ENCODE measurements at places on chromosomes 2 and 18.

- no peak for DNase-seq
These were observed 213.3 kb downstream of the SH3BP4 start for GRCh38 chr2:235165136-235165535.

- no peak for DNase-seq
These were observed 58.4 kb downstream of the LRATD1 start for GRCh38 chr2:14690926-14691325.

- DNase-seq = peak; percentile 50
These were observed 19.8 kb downstream of the MYL12B start for GRCh38 chr18:3281456-3282400.

GRCh38 chr2:46299365-46300263, 2.4 kb downstream of the EPAS1 start:
- DNase-seq = peak; percentile 66

GRCh38 chr2:23954325-23955014, 14.2 kb downstream of the UBXN2A start:
- DNase-seq = no peak

DNA sequence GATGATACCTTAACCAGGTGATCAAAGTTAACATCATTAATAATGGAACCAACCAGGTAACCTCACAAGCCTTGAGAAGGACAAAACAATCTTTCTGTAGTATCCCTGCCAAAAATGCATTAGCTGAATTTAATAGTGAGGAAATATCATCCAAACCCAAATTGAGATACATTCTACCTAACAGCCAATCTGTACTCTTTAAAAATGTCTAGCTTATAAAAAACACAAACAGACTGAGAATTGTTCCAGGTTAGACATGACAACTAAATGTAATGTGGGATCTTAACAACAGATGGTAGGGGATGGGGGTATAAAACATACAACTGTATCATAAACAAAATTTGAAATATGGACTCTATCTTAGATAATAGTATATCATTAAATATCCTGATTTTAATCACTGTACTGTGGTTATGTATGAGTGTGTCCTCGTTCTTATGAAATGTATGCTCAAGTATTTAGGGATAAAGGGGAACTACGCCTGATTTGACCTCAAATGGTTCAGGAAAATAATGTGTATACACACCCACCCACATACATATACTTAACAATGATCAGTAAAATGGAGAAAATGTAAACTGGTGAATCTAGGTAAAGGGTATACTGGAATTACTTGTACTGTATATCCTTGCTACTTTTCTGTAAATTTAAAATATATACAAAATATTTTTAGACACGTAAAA, 1.7 kb downstream of the FANCL start:
- no peak for DNase-seq

- DNase-seq = no peak
These were observed 38.0 kb downstream of the CMPK2 start for GRCh38 chr2:6827566-6828298.

- no peak for DNase-seq
These were observed 5.7 kb downstream of the TCF4 start for GRCh38 chr18:55582325-55582724.

GRCh38 chr2:233817995-233818638, 36.2 kb downstream of the HJURP start:
- DNase-seq = no peak

GRCh38 chr2:173741759-173742158, 223.4 kb downstream of the SP3 start:
- DNase-seq = no peak

DNA sequence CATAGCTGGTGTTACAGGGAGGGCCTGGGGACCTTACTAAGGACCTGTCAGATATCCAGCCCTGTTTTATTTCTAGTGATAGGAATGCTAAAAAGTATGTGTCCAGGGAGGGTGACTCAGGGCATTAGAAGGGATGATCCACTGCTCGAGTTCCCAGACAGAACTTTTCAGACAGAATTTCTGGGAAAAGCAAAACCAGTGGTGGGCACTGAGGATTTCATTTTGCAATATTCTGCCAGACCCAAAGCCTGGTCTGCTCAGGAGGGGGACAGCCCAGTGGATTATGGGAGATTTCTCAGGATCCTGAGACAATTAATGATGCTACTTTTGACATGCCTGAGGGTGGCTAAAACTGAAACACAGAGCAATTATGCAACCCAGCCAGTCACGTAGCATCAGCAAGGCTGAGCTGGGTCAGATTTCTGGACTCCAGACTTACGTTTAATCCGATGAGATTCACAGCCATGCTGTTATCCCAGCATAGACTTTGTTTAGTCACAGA, 4.7 kb upstream of the KCNE4 start:
- DNase-seq = no peak

- DNase-seq = no peak
These were observed 141.1 kb downstream of the KLHL29 start for GRCh38 chr2:23526114-23526513.

DNA sequence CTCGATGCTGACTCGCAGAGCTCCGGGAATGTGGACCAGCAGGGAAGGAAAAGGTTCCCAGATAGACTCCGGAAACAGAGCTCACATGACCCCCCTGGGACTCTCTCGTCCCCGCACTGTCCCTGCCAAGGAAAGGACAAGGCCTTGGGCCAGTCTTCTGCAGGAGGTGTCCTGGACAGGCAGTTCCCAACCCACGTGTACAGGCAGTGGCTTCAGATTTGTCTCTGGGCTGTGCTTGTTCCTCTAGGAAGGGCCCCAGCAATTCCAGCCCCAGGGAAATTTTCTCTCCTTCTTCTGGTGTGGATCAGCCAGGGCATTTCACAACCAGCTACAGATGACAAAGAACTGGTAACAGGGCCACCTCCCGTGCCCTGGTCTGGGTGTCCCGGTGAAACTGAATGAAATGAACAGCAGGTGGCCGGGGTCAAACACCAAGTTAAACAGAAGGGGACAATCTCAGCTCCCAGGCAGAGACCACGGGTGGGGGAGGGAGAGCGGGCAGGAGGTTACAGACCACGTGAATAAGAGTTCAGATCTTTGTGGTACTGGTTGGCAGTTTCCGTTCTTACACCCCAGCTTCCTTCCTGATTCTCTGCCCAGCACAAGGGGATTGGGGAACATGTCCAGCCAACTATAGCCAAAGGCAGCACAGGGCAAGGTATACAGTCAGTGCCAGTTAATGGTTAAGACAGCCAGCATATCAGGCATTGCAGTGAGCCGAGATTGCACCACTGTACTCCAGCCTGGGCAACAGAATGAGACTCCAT, 52.2 kb upstream of the CAB39 start:
- DNase-seq = no peak

DNA sequence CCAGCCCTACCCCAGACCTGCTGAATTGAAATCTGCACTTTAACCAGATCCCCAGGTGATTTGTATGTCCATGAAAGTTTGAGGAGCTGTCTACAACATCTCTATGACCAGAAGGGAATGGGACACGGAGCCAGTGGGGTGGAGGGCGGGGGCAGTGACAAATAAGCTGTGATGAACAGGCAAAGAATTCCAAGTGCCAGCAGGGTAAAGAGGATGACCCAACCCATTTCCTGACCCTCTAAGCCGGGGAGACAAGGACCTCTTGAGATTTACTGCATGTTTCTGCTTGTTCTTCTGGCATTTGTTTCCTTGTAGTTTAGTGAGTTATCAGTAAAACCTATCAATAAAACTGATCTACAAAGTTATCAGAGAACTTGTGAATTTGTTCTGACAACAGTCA, 8.7 kb downstream of the TET3 start:
- no peak for DNase-seq

- no peak for DNase-seq
These were observed 6.5 kb downstream of the ERBB4 start for GRCh38 chr2:212532087-212532486.

DNA sequence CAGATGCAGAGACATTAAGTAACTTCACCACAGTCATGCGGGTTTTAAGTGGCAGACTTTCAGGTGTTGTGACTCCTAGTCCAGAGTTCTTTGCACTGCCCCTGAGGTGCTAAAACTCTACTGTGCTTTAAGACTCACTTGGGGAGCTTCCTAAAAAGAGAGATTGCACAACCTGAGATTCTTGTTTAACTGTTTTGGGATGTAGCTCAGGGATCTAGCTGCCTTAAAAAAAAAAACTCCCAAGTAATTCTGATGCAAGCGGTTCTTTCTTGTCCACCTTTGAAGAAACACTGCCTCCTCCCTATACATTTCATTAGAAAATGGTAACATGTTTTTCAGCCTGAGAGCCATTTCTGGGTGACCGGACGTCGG, 13.0 kb downstream of the IL37 start:
- DNase-seq = no peak

GRCh38 chr18:74066018-74066417, 81.6 kb downstream of the FBXO15 start:
- DNase-seq = no peak

DNA sequence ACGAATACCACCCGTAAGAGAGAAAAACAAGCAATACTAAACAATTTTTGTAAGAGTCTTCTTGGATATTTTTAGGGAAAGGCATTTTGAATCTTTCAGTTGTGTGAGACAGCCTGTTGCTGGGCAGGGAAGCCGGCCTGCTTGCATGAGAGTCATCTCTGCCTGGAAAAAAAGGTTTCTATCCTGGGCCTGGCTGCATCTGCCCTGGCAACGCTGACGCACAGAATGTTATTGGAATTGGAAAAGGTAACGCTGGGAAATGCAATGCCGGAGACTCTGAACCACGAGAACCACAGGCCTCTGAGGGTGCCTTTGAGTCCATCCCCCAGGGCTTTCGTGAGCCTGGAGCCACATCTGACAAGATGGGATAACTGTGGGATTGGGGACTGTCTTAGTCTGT, 17.9 kb upstream of the NPAS2 start:
- DNase-seq = no peak

DNA sequence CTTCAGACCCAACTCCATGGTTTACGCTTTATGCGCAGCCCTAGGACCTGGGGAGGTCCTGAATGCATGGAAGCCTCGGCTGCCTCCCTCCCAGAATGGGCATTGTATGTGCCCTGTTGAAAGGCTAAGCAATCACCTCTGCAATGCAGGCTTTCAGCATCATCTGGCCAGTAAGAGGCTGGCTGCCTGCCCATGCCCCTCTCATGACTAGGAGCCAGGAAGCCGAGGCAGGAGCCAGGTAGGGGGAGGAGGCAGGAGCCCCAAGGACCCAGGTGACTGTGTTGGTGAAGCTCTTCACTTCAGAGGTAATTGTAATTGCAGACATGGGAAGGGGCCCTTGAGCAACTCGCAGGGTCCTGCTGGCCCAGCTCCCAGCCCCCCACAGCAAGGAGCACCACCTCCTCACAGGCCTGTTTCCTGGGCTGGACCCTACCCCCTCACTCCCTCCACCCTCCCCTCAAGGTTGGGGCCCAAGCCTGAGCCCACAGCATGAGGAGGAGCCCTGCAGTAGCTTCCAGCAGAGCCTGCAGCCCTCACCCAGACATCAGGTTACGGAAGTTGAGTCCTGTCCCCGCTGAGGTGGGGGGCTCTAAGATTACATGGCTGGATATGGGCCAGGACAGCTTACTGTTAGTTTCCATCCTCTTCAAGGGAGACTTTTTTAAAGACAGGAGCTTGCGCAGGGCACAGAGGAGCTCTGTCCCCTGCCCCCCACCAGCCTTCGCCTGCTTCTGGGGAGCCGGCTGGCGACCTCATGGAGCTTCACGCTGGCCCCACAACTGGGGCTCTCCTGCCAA, 21.9 kb downstream of the CRACDL start:
- DNase-seq = no peak

DNA sequence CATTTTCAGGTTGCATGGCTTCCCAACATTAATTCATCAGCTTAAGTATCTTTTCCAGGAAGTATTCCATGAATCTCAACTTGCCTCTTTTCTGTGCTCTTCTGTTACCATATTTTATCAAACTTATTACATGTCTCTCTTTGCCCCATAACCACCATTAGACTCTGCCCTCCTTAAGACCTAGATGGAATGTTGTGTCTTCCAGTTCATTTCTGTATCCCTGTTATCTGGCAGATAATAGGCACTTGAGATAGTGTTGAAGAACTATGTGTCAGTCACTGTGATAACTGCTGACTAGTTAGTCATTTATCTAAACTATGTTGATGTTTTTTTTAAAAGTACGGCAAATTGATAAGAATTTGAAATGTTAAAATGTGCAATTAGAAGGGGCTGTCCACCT, 41.8 kb downstream of the GLS start:
- no peak for DNase-seq

DNA sequence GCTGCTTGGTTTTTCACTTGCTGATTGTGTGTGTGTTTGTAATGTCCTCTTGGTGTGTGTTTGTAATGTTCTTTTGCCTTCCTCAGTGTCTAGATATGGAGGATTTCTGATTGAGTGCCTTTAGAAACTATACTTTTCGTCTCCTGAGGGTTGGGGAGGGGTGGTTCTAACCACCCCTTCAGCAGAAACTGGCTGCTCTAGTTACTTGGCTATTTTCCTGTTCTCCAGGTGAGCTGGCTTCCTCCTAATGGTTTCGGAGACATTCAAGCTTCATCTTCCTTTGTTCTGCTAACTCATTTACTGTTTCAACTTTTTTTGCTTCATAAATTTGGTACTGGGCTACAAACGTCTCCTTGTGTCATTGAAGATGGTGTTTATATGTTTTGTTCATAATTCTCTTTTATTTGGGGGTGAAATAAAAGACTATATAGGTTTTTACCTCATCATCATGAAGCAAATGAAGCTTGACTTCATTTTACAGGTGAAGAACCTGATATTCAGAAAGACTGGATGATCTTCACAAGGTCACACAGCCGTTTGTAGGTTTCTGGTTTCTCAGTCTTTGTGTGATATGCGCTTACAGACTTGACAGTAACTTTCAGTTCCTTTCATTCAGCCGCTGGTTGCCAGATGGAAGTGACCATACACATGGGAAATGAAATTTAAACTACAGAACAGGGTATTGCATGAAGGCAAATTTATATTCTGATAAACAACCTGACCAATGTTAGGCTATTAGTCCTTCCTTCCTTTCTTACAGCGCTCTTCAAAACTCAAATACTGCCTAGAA, 238.5 kb downstream of the GALR1 start:
- DNase-seq = no peak

DNA sequence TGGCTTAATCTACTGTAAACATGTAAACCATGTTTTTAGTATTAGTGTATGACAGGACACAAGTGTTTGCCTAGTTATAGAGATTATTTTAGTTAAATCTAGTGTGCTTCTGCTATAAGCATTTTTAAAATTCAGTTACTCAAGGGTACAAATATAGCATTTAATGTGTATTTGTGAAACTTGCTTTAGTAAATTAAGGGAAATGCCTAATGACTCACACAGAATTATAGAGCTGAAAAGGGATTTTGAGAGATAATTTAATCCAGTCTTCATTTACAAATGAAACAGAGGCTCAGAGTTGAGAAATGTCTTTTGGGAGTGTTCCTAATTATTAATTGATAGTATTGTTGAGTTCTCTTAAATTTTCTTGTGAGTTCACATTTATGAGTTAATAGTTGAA, 8.2 kb downstream of the ACTR3 start:
- DNase-seq = no peak

GRCh38 chr2:239263231-239263630, 137.6 kb downstream of the HDAC4 start:
- no peak for DNase-seq

- DNase-seq = no peak
These were observed 384.3 kb upstream of the LYPD1 start for GRCh38 chr2:133054297-133054696.

DNA sequence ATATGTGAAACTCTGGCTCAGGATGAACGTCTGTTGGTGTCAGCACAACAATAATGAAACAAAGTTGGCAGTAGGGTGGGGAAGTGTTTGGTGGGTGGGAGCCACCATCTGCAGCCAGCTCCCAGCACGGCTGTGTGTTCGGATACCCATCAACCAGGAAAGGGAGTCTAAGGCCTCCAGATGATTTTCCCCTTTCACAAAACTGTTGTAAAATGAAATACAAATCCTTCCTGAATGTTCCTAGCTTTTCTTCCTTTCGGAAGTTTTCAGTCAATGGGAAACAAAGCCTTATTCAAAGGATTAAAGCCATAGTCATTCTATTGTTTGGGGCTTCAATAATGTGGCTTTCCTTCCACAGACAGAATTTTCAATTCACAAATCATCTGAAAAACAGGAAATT, 14.5 kb upstream of the DARS1 start:
- no peak for DNase-seq

Measured in prostate gland (tissue), 2 donors.